Colonic mucosa (tissue), 4 donors: ENCODE measurements at places on chromosomes 5 and 9.

DNA sequence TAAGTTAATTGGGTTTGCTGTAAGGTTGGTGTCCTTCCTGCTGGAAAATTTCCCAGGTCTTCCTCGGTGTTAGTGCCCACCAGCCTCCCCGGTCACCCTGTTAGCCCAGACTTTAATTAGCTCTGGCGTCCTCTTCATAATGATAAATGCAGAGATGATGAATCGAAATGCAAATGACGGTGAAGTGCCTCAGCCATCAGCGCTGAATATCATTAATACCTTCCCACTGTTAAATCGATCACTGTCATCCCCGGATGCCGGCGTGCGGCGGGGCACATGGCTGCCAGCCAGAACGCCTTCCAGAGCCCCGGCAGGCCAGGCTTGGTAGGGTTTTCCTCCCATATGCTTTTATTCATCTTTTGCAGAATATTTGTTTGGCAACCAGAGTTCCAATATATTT is 204.5 kb downstream of the IRX2 start:
- DNase-seq = no peak

DNA sequence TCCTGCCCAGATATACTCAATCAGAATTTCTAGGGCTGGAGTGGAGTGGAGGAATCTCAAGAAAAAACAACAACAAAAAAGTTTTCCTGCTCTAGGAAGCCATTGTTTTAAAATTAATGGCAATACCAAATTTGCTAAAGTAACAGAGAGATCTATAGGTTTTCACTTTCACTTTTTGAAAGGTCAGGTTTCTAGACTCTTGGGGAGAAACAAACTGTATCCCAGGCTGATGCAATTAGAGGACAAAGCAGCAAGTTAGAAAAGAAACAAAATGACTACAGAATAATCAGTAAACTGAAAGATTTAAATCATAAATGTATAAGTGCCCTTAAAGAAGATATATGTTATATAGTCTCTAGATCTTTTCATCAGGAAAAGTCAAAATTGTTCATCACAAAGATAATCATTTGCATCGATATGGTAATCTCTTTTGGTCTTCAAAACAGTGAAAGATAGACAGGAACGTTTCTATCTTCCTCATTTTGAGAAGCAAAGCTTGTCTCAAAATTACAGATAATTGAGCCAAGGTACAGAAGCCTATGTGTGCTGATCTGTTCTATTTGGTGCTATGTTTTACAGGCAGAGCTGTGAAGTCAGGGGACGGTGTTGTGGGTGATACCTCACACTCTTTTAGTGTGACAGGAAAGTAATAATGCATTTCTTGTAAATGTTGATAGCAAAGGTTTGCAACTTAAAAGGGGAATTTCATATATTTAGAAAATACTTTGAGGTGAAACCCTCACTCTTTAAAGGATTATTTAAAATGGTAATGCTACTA is 1746.6 kb upstream of the C9orf72 start:
- DNase-seq = no peak

DNA sequence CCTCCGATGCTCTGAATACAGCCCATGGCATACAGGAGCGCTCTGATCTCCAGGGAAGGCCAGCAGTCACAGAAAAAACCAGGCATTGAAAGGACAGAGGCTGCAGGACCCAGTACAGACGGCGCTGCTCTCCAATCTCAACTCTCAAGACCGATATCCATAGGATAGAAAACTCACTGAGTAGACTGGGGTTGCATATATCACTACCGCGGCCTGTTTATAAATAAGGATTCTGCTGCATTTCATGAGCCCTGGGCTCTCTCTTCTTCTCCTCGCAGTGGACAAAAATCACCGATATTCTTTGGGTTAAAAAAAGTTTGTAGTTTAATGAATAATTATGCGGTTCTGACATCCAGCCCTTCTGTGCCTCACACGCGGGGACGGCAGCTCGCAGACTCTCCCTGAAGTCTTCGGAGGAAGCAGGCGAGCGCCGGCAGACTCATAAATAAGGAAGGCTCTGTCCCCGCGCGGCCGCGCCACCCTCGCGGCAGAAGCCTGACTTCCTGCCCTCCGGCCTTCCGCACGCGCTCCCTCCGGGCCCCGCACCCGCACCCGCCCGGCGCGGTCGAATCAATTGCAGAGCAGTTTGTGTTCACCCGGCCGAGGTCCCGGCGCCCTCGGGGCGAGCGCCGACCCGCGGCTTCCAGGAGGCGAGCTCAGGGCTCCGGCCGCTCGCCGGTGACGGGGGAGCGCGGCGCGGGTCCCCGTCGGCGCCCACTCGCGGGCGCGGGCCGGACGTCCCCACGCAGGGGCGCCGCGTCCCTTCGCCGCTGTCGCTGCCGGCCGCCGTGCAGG is at the start of gene FAM78A:
TSS of gene FAM78A (minus strand) at position 417 of the 795 bp plus-strand sequence. CDS start at position 86, 331 bp downstream.
- DNase-seq = no peak

DNA sequence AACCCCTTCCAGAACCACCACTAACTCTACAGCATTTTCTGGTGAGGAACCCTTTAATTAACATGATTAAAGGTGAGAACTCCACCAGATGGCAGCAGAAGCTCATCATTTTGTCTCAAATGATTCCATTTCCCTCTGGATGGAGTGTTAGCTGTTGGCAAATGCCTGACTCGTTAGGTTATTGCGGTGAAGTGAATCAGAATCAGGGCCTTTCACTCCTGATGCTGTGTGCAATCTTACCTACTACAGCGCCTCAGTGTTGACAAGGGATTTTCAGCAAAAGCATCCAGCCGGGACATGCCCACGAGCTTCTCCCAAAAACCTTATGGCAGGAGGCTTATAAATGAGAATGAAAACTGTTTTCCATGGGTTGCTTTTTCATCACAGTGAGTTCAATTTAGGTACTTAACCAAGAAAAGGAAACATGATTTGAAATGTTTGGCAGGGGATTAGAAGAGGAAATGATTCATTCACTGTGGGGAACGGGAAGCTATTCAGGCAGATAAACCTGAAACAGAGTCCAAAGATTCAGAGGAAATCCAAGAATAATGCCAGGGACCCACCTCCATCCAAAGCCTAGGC is 48.0 kb upstream of the CAST start:
- peak; percentile 83 for DNase-seq

GRCh38 chr5:6660688-6661087 is 27.4 kb downstream of the SRD5A1 start:
- no peak for DNase-seq
